ENCODE measurements at places on chromosomes 5 and 9. TPM values are rescaled to one million over a fixed set of nuclear protein-coding genes. Genes with fewer than 3 reads are reported as not detected.

BRINP1 gene
- total RNA-seq = under 0.01 TPM

SLC36A3 gene
- not detected for total RNA-seq

SLC45A2 gene
- 2.0 TPM for total RNA-seq

CEL gene
- total RNA-seq = 0.12 TPM

RASGEF1C gene
- 0.24 TPM for total RNA-seq

SIT1 gene
- total RNA-seq = not detected

DNLZ gene
- total RNA-seq = 15.3 TPM
